Fibroblast of skin of right quadriceps (primary cell): ENCODE measurements at places on chromosomes 3 and 15.
A peak's percentile ranks its signal among the peaks of the same experiment; 100 is the strongest.

DNA sequence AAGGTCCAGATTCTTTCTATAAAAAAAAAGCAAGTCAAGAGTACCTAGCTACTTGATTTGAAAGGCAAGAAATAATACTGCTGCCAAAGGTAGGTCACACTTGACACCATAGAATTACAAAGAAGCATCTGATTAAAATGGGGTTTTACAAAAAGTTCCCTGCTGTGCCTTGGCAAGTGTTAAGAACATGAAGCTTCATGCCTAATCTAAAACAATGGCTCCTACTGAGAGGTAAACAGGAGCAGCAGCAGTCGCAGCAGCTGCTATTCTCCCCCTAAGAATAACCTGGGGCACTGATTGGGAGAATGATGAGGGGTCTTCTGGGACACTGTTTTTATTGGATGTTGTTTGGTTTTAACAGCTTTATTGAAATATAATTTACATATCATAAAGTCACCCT is 14.1 kb downstream of the UBP1 start:
- no peak for DNase-seq

- DNase-seq, result peak; percentile 26
Observed at GRCh38 chr3:106049821-106050220, 181.0 kb upstream of the CBLB start.

DNA sequence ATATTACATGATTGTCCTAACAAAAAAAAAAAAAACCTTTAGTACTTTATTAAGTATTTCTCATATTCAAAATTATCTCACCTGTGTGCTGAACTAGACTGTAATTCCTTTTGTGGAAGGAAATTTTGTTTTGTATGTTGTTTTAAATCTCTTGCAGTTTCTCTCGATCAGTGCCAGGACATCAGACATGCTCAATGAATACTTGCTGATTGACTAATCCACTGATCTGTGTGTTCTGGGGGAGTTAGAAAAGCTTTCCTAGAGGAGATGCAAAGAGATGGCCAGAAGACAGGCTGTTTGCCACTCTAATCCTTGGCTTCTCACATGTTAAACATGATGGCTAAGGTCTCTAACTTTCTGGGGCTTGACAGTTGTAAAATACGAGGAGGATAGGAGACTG is 233.3 kb upstream of the NR2E3 start:
- DNase-seq, result no peak

- no peak for DNase-seq
Observed at GRCh38 chr3:52253314-52254304, 8.1 kb downstream of the PPM1M start.

DNA sequence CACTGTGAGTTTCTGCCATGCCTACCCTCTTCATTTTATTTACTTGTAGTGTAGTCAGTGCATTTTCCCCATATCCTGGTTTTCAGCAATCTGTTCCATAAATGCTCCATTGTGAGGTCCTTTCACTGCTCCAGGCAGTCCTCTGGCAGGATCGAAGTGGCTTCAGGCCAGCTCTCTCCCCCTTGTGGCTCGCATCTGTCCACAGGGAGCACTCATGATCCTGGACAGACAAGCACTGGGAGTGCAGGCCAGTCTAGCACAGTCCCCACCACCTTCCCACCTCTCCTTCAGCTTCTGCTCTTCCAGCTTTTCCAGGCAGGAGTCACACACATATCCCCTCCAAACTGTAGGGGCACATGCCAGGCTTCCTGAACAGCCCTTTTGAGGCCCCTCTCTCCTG is 173.6 kb downstream of the PPM1L start:
- no peak for DNase-seq

- DNase-seq, result no peak
Observed at GRCh38 chr3:98770261-98771039, 7.3 kb downstream of the ST3GAL6 start.
